Activated naive CD4-positive, alpha-beta T cell treated with Interleukin-2 at 50 U/mL for 16 hours (primary cell): ENCODE measurements at places on chromosomes 2 and 18.

- no peak for DNase-seq
Measured at GRCh38 chr18:29560270-29560669, 1383.3 kb upstream of the CDH2 start.

DNA sequence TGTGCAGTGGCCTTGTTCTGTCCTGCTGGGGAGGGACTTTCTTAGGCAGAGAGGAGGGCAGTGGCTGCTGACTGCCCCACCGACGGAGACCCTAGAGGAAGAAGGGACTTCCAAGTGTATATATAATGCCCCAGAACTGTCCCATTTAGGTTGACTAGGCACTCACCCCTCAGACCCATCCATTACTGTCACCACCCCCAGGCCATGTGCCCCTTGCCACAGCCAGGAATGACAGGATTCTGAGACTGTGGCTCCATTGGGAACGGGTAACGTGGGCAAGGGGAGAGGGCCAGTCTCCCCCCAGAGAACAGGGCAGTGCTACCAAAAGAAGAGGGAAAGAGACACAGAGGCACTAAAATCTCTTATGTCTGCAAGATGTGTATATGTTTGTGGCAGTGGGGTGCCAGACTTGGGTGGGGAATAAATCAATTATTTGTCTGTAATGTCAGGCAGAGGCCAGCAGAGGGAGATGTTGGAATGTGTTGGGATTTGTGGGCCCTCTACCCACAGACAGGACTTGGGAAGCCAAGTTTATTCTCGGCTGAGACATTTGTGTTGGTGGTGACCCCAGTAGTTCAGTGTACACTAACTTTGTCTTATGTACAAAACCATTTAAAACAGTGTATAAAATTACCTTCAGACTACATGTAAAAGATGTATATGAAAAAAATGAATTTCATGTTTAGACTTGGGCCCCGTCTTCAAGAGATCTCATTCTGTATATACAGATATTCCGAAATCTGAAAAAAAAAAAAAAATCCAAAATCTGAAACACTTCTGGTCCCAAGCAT is 24.0 kb upstream of the TMEM37 start:
- DNase-seq: no peak

DNA sequence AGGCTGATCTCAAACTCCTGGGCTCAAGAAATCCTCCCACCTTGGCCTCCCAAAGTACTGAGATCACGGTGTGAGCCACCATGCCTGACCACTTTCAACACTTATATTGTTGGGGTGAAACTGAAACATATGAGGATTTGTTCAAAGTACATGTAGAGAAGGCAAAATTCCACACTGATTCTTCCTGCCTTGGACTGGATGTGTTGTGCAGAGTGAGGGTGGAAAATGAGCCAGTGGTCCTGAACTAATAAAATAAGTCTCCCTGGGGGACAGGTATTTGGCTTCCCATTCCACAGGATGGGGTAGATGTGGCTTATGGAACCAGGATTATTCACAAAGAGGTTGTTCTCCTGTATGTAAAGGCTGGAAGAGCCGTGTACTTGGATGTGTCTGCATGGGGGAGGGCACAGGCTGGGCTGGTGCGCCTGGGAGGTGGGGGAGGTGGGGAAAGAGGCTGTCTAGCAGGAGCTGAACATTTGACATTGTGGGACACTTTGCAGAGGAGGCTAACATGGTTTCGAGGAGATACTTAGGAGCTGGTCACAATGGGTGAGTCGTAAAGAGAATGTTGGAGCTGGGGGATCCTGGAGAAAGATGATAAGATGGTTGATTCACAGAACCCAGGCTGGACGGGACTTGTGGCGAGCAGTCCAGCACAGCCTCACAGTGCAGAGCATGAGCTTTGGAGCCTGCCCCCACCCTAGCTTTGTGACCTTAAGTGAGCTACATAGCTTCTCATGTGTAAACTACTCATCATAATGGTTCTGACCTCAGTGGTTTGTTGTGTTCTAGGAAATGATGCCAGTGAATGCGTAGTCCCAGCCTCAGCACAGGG is at the start of gene TXNDC2:
Gene TXNDC2, plus strand, starts transcription at position 804 of the 835 bp plus-strand sequence. CDS start 708 bp downstream, outside the sequence.
- DNase-seq: no peak

DNA sequence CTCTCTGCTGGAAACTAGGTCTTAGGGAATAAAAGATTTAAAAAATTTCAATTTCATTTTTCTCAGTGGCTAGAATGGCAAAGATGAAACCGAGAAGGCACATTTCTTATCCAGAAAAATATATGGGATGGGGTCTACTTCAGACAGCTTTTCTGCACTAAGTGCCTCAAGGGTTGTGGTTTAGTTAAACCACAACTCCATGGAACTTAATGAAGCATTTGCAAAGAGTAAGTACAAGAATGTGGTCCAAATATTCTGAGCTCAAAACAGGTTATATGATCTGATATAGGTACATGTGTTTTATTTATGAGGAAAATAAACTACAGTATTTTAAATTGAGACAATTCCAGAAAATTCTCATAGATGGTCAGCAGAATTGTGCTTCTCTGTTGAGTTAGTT is 101.8 kb upstream of the FZD5 start:
- DNase-seq: no peak

DNA sequence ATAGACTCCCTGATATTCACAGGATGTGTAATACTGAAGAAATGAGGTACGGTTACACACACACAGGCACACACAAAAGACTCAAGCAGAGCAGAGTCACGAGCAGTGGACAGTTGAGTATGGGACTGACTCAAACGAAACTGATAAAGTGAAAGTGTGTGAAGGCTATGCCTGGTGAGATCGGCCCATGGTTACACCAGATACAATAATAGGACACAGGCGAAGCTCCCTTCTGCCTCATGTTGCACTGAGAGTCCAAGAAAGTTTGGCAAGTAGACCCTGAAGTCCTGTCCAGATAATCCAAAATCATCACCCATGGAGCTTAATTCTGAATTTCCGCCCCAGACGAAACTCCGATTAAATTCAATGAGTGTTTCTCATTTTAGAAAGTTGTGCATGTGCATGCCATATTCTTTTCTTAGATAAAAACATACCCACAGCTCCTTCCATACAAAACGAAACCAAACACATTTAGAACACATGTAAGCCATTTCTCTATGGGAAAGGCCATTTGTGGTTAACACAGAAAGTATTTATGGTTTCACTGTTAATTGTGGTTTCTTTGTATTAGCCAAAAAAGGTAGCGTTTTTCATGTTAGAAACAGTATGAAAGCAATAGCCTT is 567.6 kb downstream of the PLCL1 start:
- no peak for DNase-seq

DNA sequence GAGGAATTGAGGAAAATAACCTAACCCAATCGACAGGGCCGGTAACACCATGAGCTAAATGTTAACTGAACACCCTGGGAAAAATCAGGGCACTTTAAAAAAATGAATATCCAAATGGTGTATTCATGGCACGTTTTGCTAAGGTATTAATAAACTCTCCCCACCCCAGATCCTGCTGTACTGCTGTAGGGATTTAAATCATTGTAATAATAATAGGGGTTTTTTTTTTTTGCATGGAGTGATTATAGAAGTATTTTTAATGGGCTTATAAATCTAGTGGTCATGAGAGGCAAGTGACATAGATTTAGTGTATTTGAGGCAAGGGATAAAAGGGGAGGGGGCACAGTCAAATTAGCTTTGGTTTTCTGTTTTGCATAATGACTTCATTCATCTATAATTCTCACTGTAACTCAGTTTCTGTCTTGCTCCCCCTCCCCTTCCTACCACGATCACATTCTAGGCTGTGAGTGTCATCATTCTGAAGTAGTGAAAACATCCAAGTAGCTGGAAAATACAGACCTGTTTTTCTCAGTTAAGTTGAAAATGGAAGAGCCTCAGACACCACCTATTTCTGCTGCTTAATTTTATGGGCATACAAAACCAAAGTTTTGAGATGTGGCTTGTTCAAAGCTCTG is 18.2 kb upstream of the MGAT5 start:
- no peak for DNase-seq

GRCh38 chr2:221488136-221488807 is 83.8 kb downstream of the EPHA4 start:
- DNase-seq: no peak

DNA sequence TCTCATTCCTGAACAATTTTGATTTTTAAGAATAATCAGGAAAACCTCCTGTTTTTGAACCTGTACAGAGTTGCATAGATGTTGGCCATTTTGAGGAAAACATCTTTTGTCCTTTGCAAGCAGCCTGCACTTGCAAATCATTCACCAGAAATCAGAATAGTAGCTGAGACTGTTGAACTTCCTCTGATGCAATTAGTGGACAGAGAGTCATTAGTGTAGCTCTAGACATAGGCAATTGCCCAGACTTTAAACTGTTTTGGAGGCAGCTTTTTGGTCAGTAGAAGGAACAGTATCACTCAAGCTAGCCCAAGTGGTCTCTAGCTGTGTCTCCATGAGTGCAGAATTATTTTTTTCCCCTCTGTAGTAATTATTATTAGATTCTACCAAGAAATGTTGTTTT is 326.1 kb downstream of the PIK3C3 start:
- no peak for DNase-seq

DNA sequence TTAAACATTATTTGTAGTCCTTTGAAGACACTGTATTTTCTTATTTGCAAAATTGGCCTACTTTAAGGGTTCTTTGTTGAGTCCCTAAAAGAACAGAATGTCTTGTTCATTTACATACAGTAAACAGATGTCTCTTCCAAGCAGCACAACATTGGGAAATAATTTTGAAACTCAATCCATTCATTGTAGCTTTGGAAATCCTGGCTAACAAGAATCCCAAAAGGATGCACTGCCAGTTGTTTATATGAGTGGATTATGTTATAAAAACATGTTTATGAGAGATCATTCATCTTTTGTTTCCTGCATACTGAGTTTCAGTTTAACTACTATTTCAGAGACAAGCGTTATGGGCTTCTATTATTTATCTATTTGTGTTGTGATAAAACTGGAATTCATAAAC is 499.3 kb downstream of the PID1 start:
- no peak for DNase-seq

- DNase-seq: no peak
Measured at GRCh38 chr18:32420084-32420750, 50.5 kb downstream of the GAREM1 start.

GRCh38 chr18:13564579-13564978 is 161.8 kb downstream of the FAM210A start:
- no peak for DNase-seq

GRCh38 chr2:138373993-138374408 is 127.6 kb upstream of the SPOPL start:
- DNase-seq: no peak

DNA sequence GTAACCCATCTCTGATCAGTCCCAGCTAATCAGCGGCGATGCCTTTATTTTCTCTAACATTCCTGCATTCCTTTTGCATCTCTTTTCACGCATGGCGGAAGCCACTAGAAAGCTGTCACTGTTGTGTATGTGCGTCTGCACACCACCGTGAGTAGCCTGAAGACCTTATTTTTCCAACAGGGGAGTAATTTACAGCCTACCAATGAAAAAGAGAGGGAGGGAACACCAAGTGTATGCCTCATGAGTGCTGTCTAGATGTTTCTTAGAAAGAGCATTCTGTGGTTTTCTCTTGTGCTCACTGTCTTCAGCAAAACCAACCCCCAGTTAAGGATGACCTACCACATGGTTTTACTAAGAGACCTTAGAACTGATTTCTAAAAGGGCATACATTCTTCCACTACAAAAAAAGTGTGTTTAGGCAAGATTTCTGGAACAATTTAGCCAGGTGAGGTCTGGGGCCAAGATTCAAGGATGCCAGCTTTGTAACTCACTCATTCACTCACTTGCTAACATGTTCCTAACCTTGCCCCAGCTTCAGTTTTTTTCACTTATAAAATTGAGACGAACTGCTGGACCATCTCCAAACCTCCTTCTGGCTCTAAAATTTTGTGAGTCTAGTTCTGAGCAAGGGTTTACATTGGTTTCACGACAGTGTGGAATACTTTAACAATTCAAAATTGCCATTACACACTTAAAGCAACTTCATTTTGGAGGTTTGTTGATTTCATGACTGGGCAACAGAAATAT is 51.4 kb downstream of the BCL2 start:
- DNase-seq: no peak

DNA sequence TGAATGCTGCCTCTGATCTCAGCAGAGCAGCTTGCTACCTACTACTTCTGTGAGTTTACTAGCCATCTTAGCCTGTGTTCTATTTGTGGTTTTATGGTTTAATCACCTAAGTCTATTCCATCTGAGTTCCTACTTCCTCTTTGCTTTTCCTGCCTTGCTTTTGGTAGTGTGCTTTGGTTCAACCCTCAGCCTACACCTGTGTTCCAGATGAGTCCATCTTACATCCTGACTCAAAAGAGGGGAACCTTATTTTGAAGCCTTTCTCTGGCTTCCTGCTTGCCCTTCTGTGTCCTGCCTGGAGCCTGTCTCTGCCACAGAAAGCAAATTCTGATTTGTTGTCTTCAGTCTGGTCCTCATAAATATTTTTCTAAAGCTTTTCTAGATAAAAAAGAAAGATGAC is 530.3 kb upstream of the MEX3C start:
- DNase-seq: no peak

- no peak for DNase-seq
Measured at GRCh38 chr2:120892271-120892966, 156.8 kb downstream of the GLI2 start.

- no peak for DNase-seq
Measured at GRCh38 chr2:15971351-15971750, 31.0 kb downstream of the MYCN start.

DNA sequence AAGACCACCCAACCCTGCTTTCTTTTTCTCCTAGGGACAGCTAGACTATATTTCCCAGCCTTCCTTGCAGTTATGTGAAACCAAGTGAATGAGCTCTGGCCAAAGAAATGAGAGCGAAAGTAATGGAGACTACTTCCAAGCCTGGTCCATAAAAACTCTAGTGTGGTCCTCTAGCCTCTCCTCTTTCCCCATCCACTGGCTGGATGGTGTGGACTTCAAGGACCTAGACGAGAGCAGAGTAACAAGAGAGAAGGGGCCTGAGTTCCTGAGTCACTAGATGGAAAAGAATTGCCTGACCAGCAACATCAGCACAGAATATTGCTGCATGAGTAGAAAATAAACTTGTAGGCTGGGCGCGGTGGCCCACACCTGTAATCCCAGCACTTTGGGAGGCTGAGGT is 2.9 kb upstream of the TMSB10 start:
- no peak for DNase-seq

GRCh38 chr2:54377901-54378493 is 78.1 kb upstream of the SPTBN1 start:
- DNase-seq: no peak

DNA sequence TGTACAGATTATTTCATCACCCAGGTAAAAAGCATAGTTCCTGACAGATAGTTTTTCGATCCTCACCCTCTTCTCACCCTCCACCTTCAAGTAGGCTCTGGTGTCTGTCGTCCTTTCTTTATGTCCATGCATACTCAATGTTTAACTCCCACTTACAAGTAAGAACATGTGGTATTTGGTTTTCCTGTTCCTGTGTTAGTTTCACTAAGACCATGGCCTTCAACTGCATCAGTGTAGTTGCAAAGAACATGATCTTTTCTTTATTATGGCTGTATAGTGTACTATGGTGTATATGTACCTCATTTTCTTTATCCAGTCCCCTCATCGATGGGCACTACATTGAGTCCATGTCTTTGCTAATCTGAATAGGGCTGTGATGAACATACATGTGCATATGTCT is 184.2 kb downstream of the KCNJ3 start:
- no peak for DNase-seq

GRCh38 chr2:236618370-236618769 is 48.7 kb downstream of the ACKR3 start:
- no peak for DNase-seq

- no peak for DNase-seq
Measured at GRCh38 chr2:239601201-239601851, 200.5 kb upstream of the HDAC4 start.
